SJCRH30 (cell line): ENCODE measurements at places on chromosomes 13 and 19.

GRCh38 chr13:94784066-94784465, 71.7 kb upstream of the SOX21 start:
- no peak for DNase-seq

DNA sequence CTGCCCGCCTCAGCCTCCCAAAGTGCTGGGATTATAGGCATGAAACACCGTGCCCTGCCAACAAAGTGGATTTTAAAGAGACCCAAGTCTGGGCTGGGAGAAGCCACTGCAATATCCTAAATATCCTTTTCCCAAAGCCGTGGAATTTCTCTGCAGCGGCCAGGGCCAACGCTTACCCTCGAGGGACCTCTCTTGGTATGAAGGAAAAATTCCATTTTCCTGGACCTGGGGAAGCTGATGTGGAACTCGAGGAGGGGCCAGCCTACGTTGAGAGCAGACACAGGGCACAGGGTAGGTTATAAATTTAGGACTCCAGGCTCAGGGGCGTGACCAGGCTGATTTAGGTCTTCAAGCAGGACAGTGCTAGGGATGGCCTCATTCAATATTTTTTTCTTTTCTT, 17.7 kb upstream of the UPF1 start:
- peak; percentile 37 for DNase-seq

DNA sequence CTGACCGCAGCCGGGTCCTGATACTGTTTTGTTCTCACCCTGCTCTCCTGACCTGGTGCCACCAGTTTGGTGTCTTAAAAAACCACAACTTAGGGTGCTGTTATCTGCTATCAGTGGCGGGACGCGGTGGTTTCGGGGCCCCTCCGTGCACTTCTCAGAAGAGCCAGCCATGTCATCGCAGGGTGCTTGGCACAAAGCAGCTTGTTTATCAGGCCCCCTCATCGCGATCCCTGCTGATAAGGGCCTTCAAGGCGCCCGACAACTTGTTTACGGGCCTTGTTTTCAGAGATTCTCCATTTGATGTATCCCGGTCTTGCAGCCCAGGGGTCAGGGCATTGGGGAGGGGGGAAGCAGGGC, 58.1 kb upstream of the KLF2 start:
- no peak for DNase-seq

GRCh38 chr19:3193256-3194105, 7.8 kb downstream of the NCLN start:
- no peak for DNase-seq

GRCh38 chr19:3302755-3303154, 63.6 kb upstream of the NFIC start:
- peak; percentile 32 for DNase-seq

- DNase-seq: peak; percentile 58
These were observed 14.0 kb downstream of the JOSD2 start for GRCh38 chr19:50497022-50497405.

GRCh38 chr13:79429309-79429708, 23.3 kb upstream of the RBM26 start:
- no peak for DNase-seq

GRCh38 chr13:101139081-101139480, 277.2 kb downstream of the NALCN start:
- DNase-seq: no peak

DNA sequence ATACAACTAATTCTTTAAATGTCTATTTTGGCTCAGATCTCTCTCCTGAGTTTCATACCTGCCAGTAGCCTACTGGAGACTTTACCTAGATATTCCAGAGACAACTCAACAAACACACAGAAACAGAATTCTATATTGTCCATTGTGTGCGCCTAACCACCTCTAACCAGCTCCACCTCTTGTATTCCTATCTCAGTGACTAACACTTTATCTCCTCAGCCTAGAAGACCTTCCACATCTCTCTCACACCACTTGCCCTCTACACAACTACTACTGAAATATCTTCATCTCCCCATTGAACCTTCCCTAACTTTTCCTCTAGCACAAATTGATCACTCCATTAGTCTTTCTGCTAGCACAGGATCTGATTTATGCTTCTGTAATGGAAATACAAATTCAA, 6.7 kb downstream of the VWA8 start:
- DNase-seq: no peak

DNA sequence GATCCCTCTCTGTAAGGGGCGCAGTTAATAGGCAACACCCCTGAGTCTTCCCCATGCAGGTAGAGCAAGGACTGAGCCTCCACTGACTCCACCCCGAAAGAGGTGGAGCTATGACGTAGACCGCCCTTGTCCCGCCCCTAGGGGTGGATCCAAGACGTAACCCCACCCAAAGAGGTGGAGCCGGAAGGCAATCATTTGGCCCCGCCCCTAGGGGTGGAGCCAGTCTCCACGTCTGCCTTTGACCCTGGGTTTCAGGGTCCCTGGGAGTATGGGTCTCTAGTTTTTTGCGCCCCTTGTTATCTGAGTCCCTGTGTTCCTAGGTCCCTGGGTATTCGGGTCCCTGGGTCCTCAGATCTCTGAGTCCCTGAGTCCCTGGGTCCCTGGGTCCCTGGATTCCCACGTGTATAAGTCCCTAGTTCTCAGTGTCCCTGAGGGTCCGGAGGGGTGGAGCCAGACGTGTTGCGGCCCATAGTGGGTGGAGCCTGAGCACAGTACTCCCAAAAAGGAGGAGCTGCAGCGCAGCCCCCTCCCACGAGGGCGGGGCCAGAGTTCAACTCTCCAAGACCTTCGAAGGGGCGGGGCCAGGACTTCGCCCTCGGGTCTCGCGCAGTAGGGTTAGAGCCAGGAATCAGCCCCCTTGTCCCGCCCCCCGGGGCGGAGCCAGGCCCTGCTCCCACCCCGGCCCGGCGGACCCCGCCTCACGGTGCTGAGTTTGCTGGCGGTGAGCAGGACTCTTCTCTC, 5.3 kb downstream of the DENND1C start:
- DNase-seq: peak; percentile 17

- DNase-seq: no peak
These were observed 94.6 kb downstream of the EFNB2 start for GRCh38 chr13:106440866-106441265.

- DNase-seq: peak; percentile 17
These were observed 13.2 kb downstream of the ZNF793 start for GRCh38 chr19:37519890-37520289.

DNA sequence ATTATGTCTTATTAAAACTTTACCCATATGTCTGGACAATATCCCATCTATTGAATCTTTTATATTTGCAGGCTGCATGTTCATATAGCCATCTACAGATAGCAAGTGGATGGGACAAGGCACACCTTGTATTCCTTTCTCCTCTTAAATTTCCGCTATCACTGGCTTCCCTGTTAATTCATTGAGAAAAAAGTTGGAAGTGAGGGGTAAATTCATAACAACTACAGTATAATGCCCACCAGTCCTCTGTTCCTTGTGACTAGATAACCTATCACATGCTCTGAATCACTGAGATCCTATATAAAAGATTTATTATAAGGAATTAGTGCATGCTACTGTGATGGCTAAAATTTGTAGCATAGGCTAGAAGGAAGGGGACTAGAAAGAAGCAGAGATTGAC, 1005.8 kb upstream of the ATXN8OS start:
- no peak for DNase-seq

GRCh38 chr13:31943591-31943990, 88.0 kb upstream of the FRY start:
- DNase-seq: no peak

DNA sequence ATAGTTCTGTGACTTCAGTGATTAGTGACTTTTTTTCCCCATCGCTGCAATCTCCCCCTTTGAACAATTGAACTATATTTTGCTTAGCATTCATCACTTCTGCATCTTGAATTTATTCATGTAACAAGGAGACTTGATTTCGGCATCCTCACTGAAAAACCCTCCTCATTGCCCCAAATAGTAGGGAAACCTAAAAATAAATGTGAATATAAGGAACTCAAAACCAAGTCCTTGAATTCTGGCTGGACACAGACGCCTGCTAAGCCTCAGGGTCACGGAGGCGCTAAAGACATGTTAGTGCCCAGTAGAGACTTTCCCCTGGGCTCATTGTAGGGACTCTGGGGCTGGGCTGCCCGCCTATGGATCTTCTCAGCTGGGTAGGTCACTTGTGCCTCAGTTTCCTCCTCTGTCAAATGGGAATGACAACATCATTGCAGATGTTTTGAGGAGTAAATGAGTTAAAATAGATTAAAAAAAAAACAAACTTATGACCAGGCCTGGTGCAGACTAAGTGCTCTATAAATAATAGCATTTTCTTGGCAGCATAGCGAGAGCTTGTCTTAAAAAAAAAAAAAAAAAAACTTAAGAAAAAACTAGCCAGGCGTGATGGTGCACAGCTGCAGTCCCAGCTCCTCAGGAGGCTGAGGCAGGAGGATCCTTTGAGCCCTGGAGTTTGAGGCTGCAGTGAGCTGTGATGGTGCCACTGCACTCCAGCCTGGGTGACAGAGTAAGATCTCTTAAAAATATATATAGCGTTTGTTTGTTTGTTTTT, 1.8 kb upstream of the ADGRE5 start:
- no peak for DNase-seq

DNA sequence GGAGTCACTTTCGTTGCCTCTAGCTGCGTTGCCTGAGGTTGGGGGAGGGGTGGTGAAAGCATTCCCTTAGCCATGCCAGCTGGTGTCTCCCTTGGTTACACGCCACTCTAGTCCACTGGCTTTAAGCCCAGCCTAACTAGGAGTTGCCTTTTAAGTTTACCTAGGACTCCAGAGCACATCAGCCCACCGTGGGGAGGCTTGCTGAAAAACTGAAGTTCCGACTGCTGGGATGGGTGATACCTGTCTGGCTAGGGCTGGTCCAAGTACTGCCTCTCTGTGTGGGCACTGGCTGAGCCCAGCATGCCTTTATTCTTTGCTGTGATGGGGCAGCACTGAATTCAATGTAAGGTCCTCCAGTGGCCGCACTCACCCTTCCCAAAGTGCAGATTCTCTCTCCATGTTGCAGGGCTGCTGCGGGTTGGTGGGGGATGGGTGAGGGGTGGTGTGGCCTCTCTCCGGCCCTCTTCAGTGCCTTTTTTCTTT, 11.8 kb upstream of the CEACAM1 start:
- DNase-seq: no peak

- DNase-seq: peak; percentile 55
These were observed 31.6 kb downstream of the MTRF1 start for GRCh38 chr13:41231786-41232185.

GRCh38 chr13:60175571-60175970, 11.8 kb upstream of the DIAPH3 start:
- DNase-seq: no peak

DNA sequence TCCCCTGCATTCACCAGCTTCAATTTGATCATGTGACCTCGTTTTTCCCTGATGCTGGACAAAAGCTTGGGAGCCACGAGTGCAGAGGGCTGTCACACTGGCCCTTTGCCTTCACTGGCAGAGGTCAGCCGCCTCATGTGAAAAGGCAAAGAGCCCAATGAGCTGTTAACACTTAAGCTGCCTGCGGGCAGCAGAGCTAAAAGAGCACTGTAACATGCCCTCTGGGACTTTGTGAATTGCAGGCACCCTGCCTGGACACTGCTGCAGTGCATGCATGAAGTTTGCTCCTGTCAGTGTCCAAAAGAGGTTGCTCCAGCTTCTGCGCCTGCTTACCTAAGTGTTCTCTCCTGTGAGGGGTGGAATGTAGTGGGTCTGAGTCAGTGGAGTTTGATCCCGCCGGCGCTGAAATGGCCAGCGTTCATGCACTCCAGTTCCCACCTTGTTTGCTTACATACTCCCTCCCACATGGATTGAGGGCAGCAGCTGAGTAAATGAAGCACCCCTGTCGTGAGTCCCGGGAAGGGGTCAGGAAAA, 193.7 kb downstream of the RFC3 start:
- peak; percentile 81 for DNase-seq

DNA sequence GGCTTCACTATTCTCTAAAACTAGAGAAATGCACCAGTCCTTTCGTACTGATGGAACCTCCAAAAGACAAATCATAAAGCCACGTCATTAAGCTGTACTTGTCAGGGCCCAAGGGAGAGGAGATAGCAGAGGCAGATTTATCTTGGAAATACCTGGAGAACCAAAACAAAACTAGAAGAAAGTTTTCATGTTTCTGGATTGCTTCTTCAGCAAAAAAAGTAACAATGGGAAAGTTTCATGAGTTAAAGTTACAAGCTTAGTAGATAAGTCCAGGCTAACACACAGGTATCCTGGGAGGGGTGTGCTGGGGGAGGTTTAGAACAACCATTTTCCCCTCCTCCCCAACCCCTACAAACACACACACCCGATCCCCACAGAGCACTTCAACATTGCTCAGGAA, 21.6 kb downstream of the RANBP3 start:
- DNase-seq: no peak

DNA sequence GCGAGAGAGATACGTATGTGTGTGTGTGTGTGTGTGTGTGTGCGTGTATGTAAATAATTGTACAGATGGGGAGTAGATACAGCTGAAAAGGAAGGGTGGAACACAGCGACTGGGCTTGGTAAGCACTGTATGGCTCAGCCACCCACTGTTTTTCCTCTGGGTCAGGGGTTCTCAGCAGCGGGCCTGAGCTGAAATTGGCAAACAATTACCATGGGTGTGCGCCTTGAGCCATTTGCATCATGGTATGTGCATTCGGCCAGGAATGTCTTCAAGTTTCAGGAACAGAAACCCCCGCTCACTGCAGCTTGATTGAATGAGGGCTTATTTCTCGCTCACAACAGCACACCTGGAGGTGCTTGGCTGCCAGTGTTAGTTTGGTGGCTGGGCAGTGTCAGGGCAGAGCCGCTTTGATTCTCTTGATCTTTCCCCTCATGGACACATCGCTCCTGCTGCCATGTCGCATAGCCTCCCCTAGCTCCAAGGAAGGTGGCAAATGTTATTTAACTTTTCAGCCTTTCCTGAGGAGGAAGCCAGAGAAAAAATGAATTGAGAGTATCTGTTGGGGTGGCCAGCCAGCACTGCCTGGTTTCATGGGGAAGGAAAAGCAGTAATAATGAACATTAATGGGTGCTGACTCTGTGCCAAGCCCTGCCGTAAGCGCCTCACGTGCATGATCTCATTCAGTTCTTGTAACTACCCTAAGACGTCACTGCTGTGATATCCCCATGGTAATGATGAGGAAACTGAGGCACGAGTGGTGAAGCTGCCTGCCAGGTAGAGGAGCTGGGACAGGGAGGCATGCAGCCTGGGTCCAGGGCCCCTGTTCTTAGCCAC, 126.9 kb downstream of the SIPA1L3 start:
- DNase-seq: no peak

DNA sequence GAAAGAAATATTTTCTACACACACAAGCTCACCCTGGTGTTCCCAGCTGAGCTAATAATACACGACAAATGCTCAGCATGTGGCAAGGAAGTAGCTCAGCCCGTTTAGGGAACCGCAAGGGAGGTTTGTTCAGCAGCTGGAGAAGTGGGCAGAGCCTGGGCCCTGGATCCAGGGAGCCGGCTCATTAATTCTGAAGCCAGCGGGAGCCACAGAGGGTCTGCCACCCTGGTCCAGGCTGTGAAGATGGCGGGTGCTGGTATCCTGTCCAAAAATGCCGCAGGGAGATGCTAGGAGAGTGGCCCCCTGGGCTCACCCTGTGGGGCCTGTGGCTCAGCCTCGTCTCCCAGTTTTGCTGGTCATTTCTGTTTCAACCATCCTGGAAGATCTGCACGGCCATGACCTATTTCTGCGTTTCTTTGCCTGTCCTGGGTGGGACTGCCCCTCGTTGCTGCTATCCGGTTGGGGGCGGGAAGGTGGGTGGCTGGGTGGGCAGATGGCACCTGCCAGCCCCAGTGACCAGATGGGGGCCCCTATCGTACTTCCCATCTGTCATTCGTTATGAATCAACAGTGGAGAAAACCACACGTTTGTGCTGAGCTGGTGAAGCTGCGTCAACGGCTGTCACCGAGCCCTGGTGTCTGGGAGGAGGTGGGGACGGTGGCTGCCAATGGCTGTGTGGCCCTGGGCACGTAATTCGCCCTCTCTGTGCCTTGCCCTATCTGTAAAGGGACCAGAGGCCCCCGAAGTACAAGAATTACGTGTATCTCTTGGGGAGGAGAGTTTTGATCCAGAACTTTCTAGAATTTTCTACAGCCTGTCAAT, 2.7 kb upstream of the GNA15 start:
- peak; percentile 77 for DNase-seq
